ENCODE measurements at places on chromosomes 3 and 15.

DNA sequence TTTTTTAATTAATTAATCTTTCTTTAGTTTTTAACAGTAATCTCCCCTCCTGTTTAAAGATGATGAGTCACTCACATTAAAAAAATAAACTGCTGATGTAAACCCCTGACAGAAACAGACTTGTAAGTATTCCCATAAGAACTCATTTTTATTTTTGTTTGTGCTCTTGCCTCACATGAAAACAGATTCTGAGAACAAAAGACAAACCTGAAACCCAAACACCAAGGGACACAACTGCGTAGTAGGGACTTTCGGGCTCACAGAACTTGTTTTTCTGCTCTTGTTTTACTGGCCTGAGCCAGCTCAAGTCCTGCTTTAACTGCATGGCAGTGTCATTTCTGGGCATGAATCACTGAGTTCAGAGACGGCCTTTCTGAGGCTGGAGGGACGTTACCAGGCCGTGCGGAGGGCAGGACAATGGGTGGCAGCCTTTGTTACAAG lies 600.8 kb downstream of the FOXP1 start:
- no peak for DNase-seq

GRCh38 chr3:105062853-105063252 lies 303.9 kb upstream of the ALCAM start:
- DNase-seq: no peak

GRCh38 chr3:118526758-118527513 lies 507.7 kb downstream of the IGSF11 start:
- DNase-seq: no peak

DNA sequence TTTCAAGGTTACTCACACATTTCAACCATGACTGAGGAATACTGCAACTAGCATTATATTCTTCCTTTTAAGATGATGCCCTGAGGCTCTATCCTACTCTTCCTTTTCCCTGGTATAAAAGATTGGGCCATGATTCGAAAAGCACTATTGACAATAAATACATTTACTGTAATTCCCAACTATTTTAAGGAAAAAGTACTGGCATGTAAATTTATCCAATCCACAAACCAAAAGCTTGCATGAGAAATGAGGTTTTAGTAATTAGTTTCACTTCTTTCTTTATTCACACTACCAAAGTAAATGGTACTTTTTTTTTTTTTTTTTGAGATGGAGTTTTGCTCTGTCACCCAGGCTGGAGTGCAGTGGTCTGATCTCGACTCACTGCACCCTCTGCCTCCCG lies 310.2 kb downstream of the LRRC3B start:
- DNase-seq: no peak

GRCh38 chr3:32885283-32885901 lies 66.1 kb upstream of the CCR4 start:
- DNase-seq: no peak

DNA sequence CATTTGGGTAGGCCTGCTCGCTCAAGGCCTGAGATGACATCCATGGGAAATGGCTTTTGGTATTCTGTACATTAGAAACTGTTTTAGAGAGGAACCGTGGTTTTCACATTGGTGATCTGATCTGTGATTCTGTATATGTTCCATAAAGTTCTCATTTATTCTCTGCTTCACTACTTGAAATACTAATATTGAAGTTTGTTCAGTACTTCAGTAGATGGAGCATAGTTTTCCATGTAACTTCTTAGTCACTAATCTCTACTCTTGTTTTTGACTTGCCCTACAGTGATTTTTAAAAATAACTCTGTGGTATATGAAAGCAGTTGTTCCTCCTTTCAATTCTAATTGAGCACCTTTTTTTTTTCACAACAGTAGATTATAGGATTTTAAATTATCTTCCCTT lies 66.5 kb downstream of the MBNL1 start:
- no peak for DNase-seq

DNA sequence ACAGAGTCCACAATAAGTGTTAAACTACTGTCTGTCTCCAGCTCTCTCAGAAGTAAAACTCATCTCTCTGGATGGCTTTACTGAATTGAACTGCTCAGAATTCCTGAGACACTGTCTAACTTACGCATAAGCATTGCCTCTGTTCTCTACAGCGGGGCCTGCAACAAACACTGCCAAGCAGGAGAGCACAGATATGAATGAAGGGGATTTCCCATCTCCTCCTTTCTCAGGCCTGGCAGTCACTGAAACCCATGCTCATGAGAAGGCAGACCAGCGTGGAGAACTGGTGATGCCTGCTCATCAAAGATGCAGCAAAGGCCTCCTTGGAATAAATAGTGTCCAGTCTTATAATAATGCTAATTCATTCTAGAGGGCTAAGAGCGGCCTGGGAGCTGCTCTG lies 10.3 kb downstream of the RASGRP1 start:
- DNase-seq: peak; percentile 47

DNA sequence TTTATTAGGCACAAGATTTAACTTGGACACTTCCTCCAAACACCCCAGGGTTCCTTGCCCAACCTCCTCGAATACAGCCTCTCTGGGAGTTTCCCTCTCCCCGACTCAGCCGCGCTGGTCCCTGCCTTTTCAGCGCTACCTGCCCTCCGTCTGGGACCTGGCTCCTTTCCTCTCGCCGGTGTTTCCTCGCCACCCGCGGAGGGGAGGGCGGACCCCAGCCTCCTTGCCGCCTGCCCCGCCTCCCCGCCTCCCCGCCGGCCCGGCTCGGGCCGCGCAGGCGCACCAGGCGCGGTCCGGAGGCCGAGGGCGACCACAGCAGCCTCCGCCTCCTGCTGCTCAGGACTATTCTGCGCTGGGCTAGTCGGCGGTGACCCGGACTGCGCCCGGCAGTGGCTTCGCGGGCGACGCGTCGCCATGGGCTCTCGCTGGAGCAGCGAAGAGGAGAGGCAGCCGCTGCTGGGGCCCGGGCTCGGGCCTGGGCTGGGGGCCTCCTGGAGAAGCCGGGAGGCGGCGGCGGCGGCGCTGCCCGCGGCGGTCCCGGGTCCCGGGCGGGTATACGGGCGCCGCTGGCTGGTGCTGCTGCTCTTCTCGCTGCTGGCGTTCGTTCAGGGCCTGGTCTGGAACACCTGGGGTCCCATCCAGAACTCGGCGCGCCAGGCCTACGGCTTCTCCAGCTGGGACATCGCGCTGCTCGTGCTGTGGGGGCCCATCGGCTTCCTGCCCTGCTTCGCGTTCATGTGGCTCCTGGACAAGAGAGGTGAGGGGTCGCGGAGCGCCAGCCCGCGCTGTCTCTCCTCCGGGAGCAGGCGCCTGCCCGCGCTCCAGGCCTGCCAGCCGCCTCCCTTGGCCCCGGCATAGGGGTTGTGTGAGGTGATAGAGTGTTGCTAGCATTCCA lies at the start of gene SLC49A4:
TSS of gene SLC49A4 (plus strand) at position 291 of the 895 bp plus-strand sequence. CDS start at position 415, 124 bp downstream.
- peak; percentile 66 for DNase-seq

DNA sequence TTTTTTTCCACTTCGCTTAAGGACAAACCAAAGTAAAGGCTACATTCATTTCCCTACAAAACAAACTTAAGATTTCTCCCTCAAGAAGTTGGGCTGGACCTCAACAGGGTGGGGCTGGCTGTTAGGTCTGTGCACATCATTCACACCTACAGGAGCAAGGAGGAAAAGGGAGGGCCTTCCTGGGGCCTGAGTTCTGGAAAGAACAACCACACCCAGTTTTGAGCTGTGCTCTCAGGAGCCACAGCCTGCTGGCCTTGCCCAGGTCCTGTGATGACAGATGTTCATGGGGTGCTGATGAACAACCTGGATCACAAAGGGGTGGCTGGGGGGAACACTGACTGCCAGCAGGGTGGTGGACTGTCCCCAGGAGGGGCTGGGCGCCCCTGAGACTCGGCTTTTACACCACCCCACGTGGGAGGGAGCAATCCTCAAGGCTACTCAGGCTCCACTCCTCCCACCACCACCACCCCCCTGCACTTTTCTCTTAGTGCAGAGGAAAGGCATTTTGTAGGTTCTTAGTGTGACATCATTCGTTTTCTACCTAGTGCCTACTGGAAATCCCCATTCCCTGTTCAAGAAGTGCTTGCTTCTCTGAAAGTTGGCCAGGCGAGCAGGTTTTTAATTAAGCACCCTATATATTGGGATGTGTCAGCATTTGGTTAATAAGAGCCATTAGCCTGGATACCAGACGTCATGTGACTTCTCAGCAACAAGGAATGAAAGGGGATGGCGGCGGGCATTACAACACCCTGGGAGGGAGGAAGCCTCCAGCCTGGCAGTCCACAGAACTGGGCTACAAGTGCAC lies 35.7 kb downstream of the CCNB2 start:
- DNase-seq: no peak

- DNase-seq: no peak
Measured at GRCh38 chr3:131231710-131232389, 149.7 kb upstream of the NUDT16 start.

DNA sequence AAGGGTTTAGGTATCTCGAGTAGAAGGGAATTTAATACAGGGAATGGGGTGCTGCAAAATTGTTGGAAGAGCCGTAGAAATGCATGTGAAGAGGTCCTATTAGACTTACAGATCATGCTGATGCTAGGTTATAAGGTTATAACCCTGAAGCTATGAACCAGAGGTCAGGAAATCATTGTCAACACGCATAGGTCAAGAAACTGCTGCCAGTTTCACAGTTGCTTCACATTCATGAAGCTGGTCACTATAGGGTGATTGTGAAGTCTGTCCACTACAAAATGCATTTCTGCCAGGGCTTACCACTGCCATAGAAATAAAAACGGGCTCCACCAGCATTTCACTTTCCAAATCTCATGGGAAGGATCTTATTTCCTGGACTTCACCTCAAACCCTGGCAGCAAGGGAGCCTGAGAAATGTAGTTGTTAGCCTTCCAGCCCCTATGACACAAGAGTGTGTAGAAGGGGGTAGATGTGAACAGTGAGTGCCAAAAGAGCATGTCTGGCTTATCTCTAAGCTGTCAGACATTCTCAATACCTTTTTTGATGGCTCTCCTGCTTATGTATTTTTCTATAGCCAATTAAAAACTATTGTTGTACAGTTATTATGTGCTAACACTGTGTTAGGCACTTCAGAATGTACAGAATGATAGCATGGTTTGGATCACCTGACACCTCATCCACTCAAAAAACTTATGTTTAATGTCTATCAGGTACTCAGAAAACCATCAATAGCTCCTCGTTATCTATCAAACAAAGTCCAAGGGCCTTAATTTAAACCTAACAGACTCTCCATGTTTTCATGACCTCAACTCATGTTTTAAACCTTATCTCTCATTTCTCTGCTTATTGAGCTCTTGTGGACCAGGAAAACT lies 148.3 kb upstream of the TSC22D2 start:
- no peak for DNase-seq

DNA sequence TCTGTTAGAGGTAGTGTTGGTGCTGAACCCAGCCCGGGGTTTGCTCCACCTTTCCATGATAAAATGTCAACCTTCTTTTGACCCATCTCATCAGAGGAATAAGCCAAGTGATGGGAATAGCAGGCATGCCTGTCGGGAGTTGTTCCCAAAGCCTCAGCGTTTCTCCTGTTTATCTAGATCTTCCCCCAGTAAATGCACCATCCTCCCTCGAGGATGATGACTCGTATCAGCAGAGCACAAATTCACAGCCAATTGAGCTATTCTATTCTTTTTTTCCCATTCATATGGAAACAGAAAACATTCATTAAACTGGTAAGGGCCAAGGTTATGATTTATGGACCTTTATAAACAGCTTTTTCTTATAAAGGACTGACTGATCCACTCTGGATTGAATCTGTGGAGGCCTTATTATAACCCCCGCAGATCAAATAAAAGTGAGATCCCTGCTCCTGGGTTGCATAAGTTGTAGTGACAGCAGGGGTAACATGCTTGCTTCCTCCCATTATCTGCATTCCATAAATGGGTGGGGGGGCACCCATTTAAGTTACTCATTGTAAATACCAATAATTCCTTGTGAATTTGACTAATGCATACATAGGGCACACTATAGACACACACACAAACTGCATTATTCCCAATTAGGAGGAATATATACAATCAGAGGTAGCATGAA lies 207.3 kb downstream of the PLCL2 start:
- no peak for DNase-seq

DNA sequence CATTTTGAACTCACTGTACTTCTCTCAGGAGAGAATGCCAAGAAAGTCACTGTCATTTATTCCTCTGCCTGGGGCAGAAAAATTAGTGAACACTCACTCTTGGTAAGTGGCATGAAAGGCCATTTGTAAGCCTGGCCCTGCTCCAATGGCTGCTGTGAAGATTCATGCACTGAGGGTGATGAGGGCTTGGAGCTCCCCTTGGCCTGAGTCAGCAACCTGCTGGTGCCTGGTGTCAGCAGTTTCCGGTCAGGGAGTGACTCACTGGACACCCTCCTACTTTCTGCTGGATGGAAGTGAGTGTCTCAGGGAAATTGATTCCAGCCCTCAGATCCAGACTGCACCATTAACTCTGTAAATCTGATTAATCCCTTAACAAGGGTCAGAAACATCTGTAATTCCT lies 37.6 kb downstream of the TRA2B start:
- no peak for DNase-seq

DNA sequence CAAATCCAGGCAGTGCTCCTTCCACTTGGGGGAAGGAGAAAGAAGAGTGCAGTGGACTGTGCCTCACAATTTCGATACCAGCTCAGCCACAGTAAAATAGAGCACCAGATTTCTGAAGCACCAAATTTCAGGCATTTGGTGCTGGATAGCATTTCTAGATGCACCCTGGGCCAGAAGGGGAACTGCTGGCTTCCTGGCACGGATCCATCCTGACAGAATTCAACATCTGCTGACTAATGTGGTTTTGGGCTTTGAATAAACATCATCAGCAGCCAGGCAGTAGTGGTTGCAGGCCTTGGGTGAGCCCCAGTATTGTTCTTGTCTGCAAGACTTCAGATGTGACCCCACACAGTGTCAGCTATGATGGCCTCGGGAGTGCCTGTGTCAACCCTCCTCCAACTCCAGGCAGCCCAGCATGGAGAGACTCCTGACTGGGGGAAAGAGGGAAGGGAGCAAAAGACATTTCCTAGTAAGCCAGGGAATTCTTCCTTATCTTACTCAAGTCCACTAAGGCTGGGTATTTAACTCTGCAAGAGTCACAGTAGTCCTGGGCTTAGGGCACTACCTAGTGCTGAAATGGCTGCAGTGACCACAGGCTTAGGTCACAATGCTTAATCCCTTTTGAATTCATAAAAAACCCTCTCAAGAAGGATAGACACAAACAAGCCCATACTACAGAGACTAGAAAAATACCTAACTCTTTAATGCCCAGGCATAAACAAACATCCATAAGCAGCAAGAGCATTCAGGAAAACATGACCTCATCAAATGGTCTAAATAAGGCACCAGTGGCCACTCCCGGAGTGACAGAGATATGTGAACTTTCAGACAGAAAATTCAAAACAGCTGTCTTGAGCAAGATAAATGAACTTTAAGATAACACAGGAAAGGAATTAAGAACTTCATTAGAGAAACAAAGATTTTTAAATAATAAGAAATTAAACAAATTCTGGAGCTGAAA lies 74.7 kb downstream of the SPATA16 start:
- no peak for DNase-seq

DNA sequence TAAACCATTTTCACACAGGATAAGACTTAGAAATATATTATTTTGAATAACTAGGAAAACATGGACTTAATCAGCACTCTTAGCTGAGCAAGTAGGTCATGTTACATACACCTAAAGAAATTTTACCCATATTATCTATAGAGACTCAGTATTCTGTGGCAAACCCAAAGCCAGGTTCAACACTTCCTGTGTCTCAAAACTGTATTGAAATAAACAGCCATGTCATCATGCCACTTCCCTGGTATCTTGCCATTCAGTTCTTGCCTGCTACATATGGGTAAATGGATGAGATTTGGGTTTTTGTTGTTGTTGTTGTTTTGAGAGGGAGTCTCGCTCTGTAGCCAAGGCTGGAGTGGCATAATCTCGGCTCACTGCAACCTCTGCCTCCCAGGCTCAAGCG lies 141.5 kb upstream of the PLXND1 start:
- DNase-seq: no peak

- DNase-seq: no peak
Measured at GRCh38 chr3:34140616-34141015, 342.2 kb downstream of the PDCD6IP start.

Data from activated CD4-positive, alpha-beta T cell treated with anti-CD3 and anti-CD28 coated beads for 4 hours (primary cell).